ENCODE measurements at places on chromosomes 3 and 15.

DNA sequence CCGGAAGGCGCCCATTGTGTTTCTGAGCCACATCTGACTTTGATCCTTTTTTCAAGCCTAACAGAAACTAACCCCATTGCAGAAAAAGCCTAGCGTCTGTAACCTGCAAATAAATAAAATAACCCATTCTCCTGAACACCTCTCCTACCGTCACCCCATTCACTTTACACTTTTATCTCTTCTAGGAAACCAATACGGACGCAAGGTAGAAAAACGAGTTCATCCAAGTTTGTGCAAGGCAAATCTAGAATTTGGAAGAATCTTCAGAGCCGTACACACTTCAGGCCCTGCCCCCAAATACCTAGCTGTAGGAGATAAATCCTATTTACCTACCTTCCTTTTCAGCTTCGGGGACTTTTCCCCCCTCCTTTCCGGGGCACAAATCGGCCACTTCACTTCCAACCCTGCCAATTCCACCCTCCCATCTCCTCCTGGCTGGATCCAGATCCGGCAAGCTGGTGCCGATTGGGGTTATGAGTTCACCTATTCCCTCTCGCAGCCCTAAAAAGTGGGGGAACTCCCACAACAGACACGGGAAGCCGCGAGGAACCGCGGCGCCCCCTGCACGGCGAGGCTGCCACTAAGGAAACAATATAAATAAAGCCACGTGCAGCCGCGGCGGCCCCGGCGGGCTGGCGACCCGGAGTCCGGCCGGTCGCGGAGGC is 987 bp downstream of the PRTG start:
- no peak for DNase-seq

- no peak for DNase-seq
Measured at GRCh38 chr3:131708241-131708640, 205.5 kb upstream of the MRPL3 start.

- DNase-seq: no peak
Measured at GRCh38 chr3:31833391-31834190, 147.5 kb downstream of the OSBPL10 start.

- DNase-seq: no peak
Measured at GRCh38 chr15:64037116-64037515, 9.2 kb downstream of the DAPK2 start.

DNA sequence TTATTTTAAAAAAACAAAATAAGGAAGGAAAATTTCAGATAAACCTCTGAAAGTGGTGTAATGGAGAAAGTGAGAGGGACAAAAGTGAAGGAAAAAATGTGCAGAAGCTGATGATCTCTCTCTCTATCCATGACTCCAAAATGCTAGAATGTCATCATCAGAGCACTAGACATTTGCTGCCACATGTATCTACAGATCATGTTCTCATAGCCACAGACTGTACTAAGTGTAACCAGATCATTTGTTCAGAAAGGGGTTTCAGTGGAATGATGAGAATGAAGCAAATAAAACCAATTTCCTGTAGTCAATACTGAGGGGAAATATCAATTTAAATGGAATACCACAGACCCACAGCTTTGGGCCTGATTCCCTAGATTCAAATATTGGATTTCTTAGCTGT is 104.3 kb upstream of the CHMP2B start:
- no peak for DNase-seq

DNA sequence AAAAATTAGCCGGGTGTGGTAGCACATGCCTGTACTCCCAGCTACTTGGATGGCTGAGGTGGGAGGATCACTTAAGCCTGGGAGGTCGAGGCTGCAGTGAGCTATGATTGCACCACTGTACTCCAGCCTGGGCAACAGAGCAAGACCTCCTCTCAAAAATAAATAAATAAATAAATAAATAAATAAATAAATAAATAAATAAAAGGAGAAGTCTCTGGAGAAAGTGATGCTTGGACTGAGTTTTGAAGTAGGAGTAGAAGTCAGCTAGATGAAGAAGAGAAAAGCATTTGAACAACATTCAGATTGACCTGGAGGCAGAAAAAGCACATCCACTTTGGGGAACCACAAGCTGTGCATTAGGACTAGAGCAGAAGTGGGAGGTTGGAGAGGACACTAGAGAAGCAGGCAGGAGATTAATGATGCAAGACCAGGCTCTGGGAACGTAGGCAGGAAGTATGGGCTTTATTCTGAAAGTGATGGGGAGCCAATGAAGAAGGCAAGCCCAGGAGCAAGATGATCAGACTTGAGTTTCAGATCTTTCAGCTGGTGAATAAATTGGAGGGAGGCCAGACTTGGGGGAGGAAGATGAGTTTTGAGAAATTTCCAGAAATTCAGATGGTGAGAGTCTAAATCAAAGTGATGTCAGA is 48.7 kb downstream of the KLHL6 start:
- no peak for DNase-seq

- no peak for DNase-seq
Measured at GRCh38 chr3:153462545-153462944, 300.5 kb downstream of the RAP2B start.

DNA sequence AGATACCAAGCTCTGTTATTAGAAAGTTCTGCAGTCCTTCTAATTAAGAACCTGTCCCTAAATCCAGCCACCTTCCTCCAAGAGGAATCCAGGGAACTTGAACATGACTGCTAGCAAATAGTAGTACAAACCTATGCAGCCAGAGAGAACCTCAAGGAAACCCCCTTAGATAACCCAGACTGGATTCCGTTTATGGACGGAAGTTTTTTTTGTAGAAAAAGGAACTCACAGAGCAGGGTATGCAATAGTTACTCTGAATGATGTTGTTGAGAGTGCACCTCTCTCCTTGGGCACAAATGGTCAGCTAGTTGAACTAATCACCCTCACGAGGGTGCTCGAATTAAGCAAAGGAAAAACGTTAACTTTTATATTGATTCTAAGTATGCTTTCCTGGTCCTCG is 40.8 kb downstream of the TM4SF18 start:
- no peak for DNase-seq

DNA sequence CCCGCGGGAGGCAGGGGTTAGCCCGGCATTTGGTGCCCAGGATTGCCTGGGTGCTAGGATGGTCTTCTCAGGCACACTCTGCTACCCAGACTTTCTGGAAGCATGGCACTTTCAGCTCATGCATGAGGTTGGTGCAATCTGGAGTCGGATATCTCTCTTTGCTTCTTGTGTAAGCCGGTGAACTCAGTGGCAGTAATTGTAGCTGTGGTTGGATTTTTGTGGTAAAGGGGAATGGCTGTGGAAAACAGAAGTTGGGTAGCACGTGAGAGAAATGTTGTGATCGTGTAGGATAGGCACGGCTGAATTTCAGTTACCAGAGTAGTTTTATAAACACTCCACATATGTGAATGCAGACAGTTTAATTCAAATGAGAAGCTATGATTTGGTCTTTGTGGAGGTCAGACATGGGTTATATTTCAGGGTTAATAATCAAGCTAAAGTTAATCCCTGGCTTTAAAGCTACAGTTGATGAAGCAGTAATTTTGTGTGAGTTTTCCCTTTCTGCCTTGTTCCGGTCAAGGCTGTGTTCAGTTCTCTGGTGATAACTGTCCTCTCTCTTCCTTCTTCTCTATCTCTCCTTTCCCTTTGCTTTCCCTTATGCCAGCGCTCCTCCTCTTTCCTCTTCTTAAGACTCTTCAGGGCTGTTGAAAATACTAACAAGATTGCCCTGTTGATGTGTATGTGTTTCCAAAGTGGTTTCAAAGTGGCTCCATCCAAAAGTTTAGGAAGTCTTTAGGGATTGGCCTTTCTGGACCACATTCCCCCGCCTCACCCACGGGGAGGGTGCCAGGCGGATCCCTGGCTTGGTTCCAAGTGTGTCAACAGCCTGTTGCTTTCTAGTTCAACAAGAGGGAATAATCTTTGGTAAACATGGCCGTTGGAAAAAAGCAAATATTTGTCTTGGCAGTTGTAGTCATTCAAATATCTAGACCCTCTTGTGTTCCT is 404.6 kb upstream of the C2CD4B start:
- peak; percentile 65 for DNase-seq

- DNase-seq: no peak
Measured at GRCh38 chr3:188663839-188664238, 507.9 kb upstream of the TPRG1 start.

DNA sequence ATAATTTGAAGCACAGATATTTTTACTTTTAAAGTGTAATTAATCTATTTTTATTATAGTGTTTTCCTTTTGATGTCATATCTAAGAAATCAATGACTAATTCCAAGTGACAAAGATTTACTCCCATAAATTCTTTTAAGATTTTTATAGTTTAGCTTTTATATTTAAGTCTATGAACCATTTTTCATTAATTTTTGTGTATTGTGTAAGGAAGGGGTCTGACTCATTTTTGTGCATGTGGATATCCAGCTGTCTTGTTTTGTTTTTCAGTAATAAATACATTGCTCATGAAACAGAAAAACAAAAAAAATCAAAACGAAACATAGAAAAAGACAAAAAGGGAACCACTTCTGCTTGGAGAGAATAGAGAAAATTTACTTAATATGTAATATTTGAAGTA is 145.1 kb downstream of the EPHA6 start:
- no peak for DNase-seq

GRCh38 chr15:68025835-68026424 is 28.2 kb upstream of the PIAS1 start:
- DNase-seq: no peak

- DNase-seq: no peak
Measured at GRCh38 chr3:89306540-89306939, 199.1 kb downstream of the EPHA3 start.

- no peak for DNase-seq
Measured at GRCh38 chr3:157958457-157958856, 147.8 kb downstream of the SHOX2 start.

GRCh38 chr15:48370460-48370859 is 39.2 kb downstream of the DUT start:
- DNase-seq: no peak

- DNase-seq: no peak
Measured at GRCh38 chr3:65659396-65659795, 379.3 kb downstream of the MAGI1 start.

DNA sequence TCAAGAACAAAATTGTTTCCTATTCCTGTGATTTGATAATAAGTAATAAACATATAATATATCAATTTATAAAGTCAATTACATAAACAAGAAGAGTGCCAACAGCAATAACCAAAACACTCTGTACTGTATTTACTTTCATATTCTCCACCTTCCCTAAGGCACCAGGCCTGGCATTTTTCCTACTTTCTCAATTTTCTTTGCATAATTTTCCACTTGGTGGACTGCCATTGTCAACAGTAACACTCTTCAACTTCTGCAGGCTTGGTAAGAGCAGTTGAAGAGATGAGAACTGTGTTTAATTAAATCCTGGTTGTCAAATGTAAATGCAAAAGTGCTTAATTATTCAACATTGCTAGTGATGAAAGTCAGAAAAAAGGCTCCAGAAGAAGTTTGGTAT is 229.8 kb upstream of the PLSCR5 start:
- no peak for DNase-seq

Measured in brain pericyte (primary cell).